ENCODE measurements at places on chromosomes 12 and 14.

GRCh38 chr12:2336409-2336829, 283.6 kb downstream of the CACNA1C start:
- no peak for DNase-seq

- no peak for DNase-seq
These were observed 20.6 kb upstream of the CSRNP2 start for GRCh38 chr12:51103977-51104376.

DNA sequence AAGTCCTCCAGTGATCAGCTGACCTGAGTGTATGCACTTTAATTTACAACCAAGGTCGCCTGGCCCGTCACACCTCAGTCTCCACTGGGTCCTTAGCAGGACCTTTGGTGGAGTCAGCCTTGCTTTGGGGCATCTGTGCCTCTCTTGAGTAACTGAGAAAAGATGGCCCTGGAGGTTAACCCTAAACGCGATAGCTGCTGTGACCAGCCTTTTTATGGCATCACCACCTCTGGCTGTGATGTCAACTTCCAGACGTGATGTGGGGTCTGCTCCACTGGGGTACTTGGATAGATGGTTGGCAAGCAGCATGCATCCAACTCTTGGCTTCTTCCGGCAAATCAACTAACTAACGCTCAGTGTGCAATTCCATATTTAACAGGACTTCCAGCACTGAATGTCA, 122.8 kb upstream of the RTL1 start:
- no peak for DNase-seq

DNA sequence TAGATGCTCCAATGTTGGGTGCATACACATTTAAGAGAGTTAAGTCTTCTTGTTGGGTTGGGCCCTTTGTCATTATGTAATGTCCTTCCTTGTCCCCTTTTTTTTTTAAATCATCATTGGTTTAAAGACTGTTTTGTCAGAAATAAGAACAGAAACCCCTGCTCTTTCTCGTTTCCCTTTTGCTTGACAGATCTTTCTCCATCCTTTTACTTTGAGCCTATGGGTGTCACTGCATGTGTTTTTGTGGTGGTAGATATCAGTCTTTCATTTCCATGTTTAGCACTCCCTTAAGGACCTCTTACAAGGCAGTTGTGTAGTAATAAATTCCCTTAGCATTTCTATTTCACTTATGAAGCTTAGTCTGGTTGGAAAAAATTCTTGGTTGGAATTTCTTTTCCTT, 47.4 kb downstream of the RTN1 start:
- no peak for DNase-seq

GRCh38 chr12:68910128-68910527, 22.8 kb downstream of the CPM start:
- DNase-seq = no peak

DNA sequence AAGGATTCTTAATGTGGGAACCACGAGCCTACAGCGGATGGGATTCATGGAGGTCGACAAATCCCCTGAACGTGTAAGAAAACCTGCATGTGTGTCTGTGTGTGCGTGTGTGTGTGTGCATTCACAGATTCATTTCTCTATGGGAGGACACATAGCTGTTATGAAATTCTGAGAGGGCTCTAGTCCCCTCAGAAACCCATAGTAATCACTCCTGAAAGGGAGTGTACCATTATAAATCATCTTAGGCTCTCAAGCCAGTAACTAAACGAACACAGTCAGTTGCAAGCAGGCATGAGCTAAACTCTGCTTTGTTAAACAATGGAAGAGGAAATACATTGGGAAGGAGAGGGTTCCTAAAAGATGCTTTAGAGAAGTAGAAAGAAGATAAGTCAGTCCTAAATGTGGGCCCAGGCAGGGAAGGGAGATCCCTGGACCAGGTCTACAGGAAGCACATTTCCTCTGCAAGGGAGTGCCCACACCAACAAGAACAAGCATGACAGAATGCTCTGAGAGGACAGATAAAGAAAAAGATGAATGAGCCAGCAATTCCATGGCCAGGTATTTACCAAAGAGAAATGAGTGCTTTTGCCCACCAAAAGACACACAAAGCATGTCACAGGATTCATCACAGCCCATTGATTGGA, 91.3 kb downstream of the ITPR2 start:
- DNase-seq = no peak

DNA sequence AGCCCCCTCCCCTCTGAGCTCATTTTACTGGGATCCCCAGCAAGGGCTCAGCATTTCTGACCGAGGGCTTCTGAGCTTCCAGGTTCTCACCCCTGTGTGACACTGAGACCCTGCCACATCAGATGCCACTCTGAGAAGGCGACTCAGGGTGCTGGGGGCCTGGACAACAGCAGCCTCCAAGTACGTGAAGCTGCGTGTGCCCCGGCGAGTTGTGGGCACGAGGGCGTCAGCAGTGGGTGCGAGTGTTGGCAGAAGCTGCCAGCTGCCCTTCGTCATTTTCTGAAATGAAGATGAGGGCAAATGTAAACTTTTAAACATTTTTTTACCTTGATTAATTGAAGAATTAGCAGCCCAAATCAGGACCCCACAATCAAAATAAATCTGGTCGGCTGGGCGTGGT, 32.7 kb upstream of the TEX22 start:
- no peak for DNase-seq

- no peak for DNase-seq
These were observed 269.8 kb upstream of the PWP1 start for GRCh38 chr12:107415834-107416233.

DNA sequence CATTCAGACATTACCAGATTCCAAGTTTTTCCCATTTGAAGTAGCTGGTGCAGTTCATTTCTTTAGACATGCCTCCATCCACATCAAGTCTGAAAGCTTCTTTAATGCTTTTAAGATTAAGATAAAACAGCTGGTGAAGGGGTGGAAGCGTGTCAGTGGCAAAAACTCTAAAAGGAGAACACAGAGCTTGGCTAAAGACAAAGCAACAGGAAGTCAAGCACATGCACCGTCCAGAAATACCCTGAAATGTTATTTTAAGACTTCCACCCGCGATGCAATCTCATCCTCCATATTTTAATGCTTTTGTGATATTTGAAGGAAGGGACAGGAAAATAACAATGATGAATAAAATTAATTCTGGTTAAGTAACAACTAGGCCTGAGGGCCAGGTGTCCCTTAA, 31.8 kb downstream of the PPM1H start:
- no peak for DNase-seq

DNA sequence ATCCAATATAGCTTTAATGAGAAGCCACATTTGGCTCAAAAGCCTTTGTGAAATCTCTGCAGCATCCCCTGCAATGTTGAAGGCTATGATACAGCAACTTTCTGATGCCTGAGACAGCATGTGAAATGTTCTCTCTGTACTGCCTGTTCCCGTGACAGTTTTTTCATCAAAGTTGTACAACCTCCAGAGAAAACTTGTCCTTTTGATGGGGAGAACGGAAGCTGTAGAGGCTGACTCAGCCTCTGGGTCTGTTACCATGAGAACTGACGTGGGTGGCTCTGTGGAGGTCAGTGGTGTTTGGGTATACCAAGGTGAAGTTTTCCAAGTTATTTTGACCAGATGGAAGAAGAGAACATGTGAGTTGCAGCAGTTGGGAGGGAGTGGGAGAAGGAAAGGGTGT, 17.0 kb downstream of the SLC4A8 start:
- no peak for DNase-seq

DNA sequence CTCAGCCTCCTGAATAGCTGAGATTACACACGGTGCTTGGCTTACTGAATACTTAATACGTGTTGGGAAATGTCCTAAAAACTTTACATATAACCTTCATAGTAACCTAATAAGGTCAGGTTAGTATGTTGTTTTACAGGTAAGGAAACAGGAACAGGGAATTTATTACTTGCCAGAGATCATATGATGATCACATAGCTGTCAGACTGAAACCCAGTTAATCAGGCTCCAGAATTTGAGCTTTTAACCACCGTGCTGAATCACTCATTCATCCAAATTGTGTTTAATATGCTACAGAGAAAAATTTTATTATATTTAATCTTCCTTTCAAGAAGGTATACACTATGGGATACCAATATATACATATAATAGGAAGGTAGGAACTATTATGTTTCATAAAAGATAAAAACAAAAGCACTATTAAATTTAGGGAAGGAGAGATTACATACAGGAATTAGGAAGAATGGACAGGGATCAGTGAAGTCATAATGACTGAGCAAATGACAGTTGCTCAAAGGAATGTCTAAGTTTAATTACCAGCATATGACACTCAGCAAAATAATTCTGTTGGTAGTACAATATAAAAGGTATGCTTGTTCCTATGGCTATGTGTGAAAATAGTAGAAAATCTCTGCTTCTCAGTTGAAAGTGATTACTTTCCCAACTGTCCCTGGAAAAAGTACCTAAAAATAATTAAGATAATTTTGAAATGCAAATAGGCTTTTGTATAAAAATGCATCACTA, 59.3 kb downstream of the HEATR5A start:
- no peak for DNase-seq

GRCh38 chr14:101705733-101706508, 55.6 kb upstream of the PPP2R5C start:
- peak; percentile 19 for DNase-seq

DNA sequence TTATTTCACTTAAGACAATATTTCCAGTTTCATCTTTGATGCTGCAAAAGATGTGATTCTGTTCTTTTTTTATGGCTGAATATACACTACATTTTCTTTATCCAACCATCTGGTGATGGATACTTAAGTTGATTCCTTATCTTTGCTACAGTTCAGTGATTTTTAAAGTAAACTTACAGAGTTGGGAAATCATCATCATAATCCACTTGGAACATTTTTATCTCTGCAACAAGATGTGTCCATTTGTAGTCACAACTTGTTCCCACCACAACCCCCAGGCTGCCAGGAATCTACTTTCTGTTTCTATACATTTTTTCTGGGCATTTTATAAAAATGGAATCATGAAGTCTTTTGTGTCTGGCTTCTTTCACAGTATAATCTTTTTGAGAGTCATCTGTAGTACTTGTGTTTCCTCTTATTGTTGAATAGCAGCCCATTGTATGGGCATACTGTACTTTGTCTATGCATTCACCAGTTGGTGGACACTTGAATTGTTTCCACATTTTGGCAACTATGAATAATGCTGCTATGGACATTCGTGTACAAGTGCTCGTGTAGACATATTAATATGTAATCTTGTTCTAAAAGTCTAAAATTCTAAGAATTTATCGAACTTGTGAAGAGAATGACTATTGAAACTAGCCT, 212.5 kb upstream of the DDHD1 start:
- no peak for DNase-seq

DNA sequence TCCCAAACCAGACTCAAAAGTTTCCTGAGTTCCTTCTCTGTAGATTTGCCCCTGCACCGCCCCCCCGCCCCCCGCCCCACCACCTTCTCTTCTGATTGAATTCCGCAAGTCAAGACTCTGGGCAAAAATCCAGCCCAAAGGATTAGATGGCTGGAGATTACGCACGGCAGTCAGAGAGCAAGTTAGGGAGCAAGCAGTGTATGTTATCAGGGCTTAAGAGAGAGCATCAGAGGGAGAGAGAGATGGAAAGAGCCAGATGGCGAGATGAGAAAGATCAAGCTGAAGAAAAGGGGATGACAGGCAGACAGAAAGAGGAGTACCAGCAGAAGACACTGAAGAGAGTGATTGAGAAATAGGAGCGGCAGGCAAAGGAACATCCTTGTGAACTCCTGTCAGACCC, 13.9 kb upstream of the ANKRD33 start:
- no peak for DNase-seq

GRCh38 chr14:105412771-105413543, 6.7 kb upstream of the MTA1 start:
- DNase-seq = no peak

DNA sequence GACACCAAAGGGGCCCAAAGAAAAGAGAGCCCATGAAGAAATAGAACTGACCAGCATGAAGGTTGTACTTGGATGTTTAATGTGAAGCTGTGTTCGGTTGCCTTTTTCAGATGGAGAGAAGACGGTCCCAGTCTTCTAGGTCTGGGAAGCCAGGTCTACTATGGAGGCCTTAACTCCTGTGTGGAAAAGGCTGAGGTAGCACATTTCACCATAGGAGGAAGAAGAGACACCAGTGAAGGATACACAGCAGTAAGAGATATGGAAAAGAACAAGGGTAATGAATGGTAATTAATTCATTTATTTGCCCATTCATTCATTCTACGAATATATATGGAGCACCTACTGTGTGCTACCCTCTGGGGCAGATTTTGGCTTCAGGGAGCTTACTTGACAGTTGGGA, 151.6 kb upstream of the PLEKHG7 start:
- DNase-seq = no peak

- DNase-seq = no peak
These were observed 88.5 kb upstream of the CISTR start for GRCh38 chr12:53840316-53840715.

GRCh38 chr12:131699434-131699833, 11.5 kb upstream of the SFSWAP start:
- DNase-seq = no peak

GRCh38 chr12:12585115-12585863, 22.6 kb upstream of the DUSP16 start:
- DNase-seq = no peak

GRCh38 chr12:13940335-13940865, 41.0 kb downstream of the GRIN2B start:
- DNase-seq = no peak

- no peak for DNase-seq
These were observed at the start of gene ADAMTS20 for GRCh38 chr12:43551971-43552559. Gene ADAMTS20 (minus strand): TSS chr12:43552203. CDS start chr12:43551921, 282 bp downstream.

DNA sequence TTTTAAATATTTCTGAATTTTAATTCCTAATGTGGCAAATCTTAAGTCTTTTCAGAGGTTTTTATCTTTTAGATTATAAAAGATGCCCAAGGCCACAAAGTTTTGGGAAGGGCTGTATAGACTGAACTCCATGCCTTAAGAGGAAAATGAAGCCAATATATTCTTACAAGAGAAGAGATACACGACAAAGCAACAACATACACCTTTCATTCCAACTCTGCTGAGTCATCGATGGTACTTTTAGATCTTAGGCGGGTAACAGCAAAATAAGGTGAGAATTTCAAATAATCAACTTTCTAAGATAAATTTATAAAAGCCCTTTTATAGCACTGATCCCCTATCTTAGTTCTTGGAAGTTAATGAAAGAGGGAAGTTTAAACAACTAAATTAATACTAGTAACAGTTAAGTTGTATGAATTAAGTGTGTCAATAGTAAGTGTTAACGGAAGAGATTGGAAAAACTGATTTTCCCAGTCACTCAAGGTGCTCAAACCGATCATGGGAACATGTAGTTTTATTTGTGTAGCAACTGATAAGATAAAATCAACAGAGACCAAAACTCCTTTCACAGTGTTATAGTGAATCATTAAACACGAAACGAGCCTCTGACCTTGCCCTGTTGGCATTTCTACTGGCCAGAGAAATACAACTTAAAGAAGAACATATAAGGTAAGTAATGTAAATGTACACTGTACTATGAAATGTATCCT, 18.8 kb upstream of the PIK3C2G start:
- no peak for DNase-seq

All from stimulated activated CD4-positive, alpha-beta T cell treated with anti-CD3 and anti-CD28 coated beads, Interleukin-1b, Interleukin-23, amount 100 ng/mL, for 1 hour (primary cell).